Suprapubic skin (tissue), 4 donors: ENCODE measurements at places on chromosomes 6 and 20. TPM values are rescaled to one million over a fixed set of nuclear protein-coding genes. Genes with fewer than 3 reads are reported as not detected.

DNA sequence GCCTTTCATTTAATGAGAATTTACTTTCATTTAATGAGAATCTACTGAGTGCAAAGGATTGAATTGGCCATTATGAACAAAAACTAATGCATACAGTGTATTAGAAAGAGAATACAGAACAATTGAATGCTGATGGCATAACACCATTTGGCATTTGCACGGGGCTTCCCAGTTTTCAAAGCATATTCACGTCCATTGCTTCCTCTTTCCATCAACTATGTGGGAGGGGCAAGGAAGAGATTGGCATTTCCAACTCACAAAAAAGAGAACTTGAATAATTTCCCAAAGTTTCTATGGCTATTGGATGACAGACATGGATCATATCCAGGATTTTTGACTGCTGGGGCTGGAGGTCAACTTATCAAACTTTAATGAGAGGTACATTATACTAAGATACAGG, 23.2 kb upstream of the ARG1 start:
- no peak for DNase-seq

DNA sequence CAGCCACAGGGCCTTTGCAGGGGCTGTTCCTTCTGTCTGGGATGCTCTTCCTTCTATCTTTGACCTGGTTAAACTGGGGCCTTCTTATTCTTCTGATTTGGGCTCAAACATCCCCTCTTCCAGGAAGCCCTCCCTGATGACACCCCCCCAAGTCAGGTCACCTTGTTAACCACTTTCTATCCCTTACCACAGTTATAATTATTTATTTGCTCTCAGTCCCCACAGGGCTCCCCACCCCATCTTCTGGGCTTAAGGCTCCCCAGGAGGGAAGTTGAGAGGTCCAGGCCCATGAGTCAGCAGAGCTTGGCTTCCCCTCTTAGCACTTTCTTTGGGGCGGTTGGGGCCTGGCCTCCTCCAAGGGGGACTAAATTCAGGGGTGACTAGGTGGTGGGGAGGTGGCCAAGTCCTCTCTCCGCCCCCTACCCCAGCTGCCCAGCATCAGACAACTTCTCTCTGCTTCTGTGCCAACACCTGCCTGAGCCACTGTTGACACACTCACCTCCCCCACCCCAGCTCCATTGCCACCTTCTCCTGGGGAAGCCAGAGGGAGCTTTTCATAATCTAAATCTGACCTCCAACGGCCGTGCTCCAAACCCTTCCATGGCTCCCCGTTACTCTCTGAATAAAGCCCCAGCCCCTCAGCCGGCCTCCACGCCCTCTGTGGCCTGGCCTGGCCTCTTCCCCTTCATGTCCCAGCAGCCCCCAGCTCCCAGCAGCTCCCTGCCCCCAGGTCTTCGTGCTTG, 70.0 kb downstream of the CEBPB start:
- DNase-seq = no peak

DNA sequence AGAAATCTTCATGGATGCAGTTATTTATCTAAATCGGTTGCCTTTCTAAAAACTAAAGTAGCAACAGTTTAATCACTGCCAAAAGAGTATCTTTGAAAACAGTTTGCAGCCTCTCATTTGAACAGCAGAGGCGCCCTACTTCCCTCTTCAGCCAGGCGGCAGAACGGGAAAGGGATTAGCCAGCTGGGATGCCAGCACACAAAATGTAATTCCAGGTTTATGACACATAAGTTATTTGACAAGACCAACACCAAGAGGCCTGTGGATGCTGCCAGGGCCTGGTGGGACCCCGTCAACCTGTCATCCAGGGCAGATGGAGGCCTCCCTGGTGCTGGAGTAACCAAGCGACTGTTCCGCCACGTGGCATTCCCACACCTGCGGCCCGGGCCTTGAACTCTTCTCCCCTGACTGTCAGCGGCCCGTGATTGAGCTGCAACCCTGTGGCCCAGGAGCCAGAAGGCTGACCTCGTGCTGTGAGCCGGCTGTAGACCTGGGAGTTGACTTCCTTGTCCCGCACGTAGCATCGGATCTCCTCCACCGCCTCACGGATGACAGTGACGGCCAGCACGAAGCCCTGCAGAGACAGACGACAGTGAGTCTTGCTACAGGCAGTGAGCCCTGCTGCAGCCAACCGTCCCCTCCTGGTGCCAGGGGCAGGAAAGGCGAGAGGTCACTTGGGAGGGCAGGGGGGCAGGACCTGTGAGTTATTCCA, 55.5 kb downstream of the ATP9A start:
- no peak for DNase-seq

GRCh38 chr6:95593025-95593424, 15.7 kb downstream of the MANEA start:
- no peak for DNase-seq

DNA sequence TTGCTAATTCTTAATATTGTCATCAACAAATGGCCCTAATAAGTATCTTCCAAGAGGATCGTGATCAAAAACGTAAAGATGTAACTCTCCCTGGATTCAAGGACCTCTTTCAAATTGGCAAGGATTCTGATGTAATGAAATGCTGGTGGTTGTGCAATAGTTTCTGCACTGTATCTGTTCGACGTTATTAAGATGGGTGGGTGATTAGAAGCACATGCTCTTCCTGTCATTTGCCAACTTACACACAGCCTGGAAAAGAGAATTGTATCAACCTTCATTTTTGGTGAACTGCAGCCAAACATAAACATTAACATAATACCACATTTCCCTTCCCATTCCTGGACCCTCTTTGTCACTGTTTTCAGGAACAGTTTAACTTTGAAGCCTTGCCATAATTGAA, 9.8 kb downstream of the FOXQ1 start:
- DNase-seq = no peak

- no peak for DNase-seq
Measured at GRCh38 chr20:20971810-20972209, 134.3 kb downstream of the LINC00237 start.

DNA sequence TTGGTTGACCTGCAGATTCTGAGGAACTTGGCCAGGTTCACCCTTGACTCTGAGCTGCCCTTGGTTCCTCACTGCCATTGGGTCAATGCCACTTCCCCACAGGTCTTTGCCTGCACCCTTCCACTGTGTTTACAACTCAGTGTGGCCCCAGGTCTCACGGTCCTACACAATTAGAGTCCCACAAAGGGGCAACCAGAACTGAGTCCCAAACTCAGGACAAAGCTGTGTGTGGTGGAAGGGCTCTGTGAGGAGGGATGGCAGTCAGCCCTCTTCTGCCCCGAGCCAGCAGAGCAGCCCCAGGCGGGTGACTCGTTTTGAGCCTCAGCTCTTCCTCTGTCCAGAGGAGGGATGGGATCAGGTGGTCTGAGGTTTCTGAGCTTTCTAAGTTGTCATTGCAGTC, 69.5 kb downstream of the NPEPL1 start:
- DNase-seq = peak; percentile 8

DNA sequence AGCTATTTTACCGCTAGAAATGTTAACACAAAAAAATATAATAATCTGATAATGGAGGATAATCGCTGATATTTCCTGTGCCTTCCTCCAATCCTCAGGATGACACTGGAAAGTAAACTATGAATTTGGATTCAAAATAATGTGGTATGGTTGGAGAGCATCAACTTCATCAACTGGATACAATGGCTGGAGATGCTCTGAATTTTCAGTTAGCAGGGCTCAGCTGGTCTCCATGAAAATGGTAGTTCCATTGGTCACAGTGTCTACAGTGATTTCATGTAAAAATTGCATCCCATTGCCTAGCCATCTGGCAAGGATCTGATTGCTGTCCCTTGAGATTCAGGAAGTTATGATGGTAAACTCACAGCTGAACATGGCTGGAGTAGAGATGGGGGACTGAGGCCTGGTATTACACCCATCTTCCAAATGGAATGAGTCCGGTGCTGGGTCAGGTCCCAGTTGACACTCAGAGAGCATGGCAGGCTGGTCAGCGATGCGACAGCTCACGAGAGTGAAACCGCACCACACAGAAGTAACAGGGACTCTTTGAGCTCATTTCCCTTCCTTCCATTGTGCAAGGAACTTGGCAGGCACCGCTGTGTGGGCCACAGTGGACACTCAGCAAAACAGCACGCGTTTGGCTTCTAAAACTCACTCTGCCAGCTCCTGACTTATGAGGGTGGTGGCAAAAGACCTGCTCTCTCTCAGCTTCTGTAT, 142.4 kb upstream of the TNFAIP3 start:
- DNase-seq = no peak

DNA sequence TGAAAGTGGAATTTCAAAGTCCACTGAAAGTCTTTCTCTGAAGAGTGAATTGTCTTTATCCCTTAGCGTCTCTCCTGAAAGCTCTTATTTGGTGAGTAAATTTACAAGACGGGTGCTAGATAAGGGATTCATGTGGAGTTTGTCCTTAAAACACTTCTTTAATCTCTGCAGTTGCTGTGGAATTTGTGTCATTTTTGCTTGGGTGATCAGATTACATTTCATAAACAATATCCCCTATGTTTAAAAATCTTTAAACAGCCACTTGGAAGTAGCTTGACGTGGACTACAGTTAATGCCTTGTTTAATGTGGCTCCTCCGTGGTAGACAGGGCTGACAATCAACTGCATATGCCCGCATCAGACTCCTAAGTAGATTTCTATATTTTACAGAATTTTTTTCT, 175.4 kb upstream of the ZNF217 start:
- no peak for DNase-seq

DNA sequence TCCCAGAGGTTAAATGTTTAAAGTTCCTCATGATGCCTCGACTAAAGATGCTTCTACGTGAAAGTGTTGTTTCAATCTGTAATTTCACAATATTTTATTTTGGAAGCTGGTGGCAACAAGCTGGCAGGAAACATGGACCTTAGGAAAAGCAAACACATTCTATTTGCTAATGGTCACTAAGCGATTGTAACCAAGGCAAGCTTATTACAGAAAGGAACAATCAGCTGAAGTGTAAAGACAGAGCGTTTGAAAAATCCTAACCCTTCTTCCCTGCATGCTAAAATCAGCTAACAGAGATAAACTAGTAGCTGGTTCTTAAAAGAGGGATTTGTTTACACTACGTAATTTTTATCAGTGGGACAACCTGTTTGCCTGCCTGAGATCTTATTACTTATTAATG, 50.0 kb downstream of the IL20RA start:
- no peak for DNase-seq

GRCh38 chr20:63394069-63394919, 33.1 kb upstream of the CHRNA4 start:
- DNase-seq = no peak

GRCh38 chr6:71387179-71387578, 98.6 kb downstream of the OGFRL1 start:
- DNase-seq = no peak

DNA sequence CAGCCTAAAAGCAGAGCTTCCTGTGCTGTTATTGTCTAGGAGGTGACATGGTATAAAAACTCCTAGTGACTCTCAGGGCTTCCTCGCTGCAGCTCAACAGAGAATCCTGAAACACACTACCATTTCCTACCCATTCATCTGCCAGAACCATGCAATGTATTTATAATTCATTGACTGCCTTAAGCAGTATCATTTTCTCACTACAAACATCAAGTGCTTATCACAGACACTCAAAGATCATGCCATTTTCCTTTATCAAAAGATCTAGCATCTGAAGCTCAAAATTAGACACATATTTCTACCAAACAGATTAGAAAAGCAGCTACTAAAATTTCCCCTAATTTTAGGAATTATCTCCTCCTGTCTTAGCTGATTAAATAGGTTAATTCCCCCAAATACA, 70.4 kb upstream of the IPCEF1 start:
- no peak for DNase-seq

DNA sequence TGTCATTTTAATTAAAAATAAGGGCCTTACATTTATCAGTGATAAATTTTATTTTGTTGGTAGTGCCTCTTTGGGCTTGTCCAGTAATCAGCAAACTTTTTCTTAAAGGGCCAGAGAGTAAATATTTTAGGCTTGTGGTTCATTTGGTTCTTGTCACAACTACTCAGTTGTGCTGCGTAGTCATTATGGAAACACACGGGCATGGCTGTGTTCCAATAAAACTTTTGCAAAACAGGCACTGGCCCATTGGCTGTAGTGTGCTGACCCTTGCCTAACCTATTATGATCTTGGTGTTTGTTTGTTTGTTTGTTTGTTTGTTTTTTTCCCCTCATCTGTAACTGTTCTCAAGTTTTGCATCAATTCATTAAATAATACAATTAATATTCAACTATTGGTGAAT, 19.4 kb downstream of the TBPL1 start:
- DNase-seq = no peak

DNA sequence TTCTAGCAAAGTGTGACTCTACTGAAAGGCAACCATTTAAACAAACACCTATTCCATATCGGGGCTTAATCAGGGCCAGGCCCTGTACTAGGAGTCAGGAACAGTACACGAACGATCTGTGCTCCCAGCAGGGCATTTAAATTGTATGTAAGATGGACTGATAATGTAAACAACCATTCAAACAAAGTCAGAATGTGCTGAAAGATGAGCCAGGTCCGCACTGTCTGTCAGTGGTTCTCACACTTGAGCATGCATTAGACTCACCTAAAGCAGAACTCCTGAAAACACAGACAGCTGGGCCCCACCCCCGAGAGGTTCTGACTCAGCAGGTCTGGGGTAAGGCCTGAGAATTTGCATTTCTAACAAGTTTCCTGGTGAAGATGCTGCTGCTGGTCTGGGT, 81.6 kb downstream of the PXDC1 start:
- DNase-seq = no peak

DNA sequence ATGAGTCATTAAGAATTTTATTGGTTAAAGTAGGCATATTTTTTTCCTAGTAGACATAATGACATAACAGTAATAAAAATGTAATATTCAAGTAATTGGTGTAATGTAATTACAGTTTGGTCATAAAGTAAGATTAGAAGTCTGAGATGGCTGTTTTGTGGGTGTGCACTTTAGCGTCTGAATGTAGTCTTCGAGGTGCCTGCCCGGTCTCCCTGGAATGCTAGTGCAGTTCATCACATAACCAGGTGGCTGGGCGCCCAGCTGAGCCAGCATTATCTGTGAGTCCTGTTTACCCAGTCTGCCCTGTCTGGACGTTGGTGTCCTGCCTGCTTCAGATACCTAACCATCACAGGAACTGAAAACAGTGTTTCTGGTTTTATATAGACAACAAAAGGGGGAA, 419.1 kb downstream of the CDC5L start:
- DNase-seq = no peak

- no peak for DNase-seq
Measured at GRCh38 chr6:112269979-112270566, 15.7 kb upstream of the LAMA4 start.

FERMT1 gene
- total RNA-seq = 35.8 TPM

MCM3 gene
- total RNA-seq = 36.1 TPM

TRIM31 gene
- total RNA-seq = not detected

TAGAP gene
- total RNA-seq = 1.5 TPM
